ENCODE measurements at places on chromosomes 7 and 10.

DNA sequence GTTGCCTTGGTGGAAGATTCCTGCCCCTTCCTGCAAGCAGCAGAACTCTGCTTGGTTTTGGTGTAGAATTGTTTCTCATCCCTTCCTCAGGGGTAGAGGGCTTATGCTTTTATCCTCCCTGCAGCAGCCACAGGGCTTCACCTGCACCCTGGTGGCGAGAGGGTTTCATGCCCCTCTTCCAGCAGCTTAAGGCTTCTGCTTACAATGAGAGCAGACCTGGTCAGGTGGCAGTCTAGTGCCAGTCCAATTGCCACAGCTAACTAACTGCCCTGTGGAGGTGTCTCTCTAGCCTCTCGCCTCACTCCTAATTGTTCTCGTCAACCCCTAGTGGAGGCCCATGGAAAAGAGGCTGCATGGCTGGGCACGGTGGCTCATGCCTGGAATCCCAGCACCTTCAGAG lies 19.3 kb downstream of the ACBD7 start:
- DNase-seq = no peak

GRCh38 chr10:104641937-104642657 lies 1.0 kb downstream of the SORCS3 start:
- no peak for DNase-seq

DNA sequence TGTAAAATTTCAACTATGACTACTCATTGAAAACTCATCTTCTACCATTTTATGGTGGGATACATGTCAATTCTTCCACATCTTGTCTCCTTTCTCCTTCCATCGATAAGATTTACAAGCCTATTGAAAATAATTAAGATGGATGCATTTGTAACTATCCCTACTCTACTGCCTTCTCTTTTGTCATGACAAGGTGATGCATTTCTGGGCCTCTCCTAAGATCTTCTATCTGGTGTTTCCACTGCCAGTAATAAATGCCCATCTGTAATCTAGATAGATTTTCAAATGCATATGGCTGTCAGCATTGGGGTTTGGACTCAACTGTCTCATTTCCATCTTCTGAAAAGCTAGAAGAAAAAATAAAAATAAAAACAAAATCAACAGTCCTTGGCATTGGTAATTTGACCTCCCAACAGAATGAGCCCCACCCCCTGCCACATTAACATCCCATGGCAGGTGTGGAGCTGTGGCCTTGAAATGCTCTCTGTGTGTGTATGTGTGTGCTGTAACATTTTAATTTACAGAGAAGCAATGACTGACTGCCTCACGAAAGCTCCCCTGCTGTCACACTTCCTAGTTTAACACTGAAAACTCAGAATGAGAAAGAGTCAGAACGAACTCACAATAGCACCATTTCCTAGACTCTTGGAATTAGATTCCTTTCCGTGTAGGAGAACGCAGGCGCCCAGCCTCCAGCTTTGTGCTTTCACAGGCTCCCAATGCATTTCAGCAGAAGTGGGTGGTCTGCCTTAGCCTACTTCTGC lies 74.2 kb downstream of the RHOBTB1 start:
- no peak for DNase-seq

- DNase-seq = no peak
Observed at GRCh38 chr10:105797234-105797890, 1156.3 kb downstream of the SORCS3 start.

DNA sequence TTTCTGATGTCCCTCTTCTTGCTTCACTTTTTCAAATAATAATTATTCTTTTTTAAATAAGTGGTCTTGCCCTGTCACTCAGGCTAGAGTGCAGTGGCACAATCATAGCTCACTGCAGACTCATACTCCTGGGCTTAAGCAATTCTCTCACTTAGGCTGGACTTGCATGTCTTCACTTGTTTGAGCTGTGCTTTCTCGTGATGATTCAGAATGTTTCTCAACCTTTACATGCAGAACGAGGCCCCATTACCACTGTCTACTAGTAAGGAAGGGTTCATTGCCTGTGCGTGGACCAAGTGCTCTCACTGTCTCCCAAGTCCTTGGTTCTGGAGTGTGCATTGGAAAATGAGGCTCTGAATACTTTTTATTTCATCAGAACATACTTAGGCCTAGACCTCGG lies 468.6 kb upstream of the COBL start:
- DNase-seq = no peak

- no peak for DNase-seq
Observed at GRCh38 chr10:24448351-24448999, 239.5 kb downstream of the KIAA1217 start.

- DNase-seq = no peak
Observed at GRCh38 chr7:2956526-2957368, 86.9 kb downstream of the CARD11 start.

- DNase-seq = no peak
Observed at GRCh38 chr7:18828994-18829857, 288.2 kb downstream of the TWIST1 start.

- no peak for DNase-seq
Observed at GRCh38 chr10:104259456-104259855, 4.8 kb downstream of the GSTO1 start.

DNA sequence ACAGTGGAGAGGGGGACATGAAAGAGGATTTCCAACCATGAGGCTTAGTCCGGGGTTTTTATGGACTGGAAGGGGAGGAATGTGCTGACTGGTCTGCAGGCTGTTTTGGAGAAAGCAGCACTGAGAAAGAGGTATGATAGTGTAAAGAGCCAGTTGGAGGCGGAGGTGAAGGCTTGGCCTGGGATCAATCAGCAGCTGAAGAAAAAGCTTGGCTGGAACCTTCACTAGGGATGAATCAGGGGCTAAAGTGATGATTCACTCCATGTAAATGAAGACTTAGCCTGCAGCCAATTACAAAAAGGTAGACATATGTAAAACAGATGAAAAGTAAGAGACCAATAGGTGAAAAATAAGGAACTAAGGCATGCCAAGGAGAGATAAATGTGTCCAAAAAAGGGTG lies 1382.6 kb downstream of the GATA3 start:
- DNase-seq = no peak

DNA sequence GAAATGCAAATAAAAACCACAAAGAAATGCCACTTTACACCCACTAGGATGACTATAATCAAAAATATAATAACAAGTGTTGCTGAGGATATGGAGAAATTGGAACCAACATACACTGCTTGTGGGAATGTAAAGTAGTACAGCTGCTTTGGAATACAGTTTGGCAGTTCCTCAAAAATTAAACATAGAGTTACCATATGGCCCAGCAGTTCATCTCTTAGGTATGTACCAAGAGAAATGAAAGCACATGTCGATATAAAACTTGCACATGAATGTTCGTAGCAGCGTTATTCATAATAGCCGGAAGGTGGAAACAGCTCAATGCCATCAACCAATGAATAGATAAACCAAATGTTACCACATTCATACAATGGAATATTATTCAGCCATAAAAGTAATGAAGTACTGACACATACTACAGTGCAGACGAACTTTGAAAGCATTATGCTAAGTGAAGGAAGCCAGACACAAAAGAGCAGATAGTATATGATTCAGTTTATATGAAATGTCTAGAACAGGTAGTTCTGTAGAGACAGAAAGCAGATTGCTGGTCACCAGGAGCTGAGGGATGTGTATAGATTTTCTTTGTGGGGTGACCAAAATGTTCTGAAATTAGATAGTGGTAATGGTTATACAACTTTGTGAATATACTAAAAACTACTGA lies 12.4 kb downstream of the BCAP29 start:
- no peak for DNase-seq

DNA sequence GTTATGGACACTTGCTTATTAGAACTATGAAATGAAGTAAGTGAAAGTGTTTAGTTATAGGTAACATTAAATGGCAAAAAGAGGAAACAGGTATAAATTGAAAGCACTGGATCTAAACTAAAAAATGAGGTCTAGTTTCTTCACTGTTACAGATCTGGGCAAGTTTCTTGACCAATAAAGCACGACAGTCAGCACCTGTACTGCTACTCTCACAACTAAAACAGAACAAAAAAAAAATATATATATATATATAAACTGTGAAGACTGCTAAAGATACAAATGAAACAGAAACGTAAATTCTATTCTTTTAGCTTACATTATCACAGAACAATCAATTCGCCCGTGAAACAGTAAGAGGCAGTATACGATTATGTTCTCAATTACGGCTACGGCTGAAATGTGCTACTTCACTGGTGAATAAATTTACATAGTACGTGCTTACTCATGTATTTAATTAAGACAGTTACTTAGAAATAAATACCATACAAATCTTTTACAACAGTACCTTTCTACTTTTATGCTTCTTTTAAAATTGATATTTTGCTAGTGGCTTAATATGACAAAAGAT lies 4.2 kb downstream of the AHR start:
- no peak for DNase-seq

DNA sequence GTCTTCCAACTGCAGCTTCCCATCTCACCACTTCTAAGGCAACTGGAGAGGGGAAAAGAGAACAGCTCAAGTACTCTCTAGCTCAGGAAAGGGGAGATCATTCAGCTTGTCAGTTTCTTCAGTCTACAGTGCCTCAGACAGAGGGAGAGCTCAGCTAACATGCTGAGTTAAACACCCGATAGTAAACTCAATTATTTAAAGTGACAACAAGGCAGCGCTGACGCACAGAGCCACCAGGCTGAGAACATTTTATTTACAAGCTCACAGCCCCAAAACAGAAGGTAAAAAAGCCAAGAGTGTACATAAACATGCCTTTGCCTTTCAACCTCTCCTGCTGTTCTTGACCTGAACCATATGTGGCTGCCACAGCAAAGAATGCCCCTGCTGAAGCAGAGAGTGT lies 10.1 kb upstream of the CUZD1 start:
- no peak for DNase-seq

DNA sequence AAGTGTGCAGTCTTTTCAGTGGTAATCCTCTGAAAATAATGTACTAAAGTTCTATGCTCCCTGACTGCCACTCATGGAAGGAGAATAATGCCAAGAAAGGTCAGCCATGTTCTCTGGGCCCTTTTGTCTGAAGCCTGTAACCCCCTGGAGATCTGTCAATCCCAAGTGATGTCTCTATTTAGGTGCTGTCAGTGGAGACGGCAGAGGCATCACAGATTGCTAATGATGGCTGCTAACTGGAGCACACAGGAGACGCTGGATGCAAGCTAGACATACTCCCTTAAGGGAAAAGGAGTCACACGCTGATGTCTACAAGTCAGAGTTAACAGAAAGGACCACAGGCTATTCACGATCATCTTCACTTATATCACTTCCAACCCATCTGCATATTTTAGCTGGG lies 118.8 kb downstream of the RSU1 start:
- no peak for DNase-seq

- no peak for DNase-seq
Observed at GRCh38 chr7:127618042-127618441, at the start of gene PAX4. PAX4 (minus strand) TSS chr7:127618142; CDS start chr7:127615928, 2,214 bp downstream.

GRCh38 chr7:101718363-101719122 lies 89.4 kb upstream of the MYL10 start:
- no peak for DNase-seq

DNA sequence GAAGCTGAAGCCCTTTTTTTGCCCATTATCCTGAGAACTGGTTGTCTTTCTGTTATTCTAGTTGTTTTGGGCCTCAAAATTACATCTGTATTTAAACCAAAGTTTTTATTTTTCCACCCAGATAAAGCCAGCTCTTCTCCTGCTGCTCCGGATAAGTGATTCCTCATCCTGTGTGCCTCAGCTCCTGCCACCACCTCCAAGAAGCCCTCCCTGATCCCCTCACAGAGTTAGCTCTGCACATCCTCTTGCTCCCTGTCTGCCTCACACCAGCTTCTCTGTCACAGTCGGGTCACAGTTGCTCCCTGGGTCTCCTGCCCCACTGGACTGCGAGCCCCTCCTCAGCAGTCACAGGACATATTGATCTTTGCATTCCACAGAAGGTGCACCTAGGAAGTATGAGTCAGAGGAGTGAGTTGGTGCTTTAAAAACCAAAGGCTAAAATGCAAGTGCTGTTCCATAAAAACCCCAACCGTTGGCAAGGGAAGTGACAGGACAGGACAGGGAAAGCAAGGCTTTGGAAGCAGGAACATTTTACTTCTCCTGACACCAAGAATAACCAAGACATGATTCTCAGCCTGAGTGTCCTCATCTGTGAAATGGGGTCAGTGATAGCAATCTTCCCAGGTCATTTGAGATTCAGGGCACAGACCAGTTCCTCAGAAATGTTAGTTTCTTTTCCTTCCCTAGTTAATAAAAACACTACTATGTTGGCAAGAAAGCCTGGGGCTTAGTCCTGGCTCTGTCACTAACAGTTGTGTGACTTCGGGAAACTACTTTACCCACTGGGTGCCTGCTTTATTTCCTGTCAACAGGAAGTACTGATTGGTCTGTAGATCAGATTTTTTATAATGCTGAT lies 36.5 kb upstream of the EEPD1 start:
- DNase-seq = no peak

DNA sequence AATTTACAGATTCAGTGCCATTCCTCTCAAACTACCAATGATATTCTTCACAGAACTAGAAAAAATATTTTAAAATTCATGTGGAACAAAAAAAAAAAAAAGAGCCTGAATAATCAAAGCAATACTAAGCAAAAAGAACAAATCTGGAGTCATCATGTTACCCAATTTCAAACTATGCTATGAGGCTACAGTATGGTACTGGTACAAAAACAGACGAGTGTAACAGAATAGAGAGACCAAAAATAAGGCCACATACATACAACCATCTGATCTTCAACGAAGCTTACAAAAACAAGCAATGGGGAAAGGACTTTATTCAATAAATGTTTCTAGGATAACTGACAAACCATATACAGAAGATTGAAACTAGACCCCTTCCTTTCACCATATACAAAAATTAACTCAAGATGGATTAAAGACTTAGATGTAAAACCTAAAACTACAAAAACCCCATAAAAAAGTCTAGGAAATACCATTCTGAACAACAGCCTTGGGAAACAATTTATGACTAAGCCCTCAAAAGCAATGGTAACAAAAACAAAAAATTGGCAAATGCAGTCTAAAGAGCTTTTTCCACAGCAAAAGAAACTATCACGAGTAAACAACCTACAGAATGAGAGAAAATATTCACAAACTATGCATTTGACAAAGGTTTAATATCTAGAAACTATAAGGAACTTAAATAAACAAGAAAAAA lies 207.7 kb downstream of the PTN start:
- no peak for DNase-seq

DNA sequence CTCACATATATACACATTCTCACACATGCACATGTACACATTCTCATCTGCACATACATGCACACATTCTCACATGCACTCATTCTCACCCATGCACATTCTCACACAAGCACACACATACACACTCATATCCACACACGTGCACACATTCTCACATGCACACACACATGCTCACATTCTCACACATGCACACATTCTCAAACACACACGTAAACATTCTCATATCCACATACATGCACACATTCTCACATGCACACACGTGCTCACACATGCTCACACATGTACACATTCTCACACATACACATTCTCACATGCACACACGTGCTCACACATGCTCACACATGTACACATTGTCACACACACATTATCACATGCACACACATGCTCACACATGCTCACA lies 260.6 kb downstream of the PTPRN2 start:
- no peak for DNase-seq

DNA sequence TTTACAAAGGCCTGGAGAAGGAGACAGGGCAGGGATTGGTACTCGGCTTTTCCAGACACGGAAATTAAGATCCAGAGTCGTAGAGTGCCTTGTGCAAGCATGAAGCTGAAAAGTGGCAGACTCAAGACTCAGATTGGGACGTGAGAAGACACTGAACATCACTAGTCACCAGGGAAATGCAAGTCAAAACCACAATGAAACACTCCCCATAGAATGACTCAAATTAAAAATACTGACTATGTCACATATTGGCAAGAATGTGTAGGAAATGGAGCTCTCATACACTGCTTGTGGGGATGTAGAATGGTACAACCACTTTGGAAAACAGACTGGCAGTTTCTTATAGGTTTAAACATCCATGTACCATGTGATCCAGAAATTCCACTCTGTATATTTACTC lies 472.0 kb downstream of the RPS24 start:
- no peak for DNase-seq
